CD4-positive, alpha-beta T cell treated with Interleukin-2 at 100 ng/mL for 4 hours (primary cell): ENCODE measurements at places on chromosomes 2 and 18.

GRCh38 chr18:58095655-58096054 lies 51.6 kb downstream of the NEDD4L start:
- no peak for DNase-seq

DNA sequence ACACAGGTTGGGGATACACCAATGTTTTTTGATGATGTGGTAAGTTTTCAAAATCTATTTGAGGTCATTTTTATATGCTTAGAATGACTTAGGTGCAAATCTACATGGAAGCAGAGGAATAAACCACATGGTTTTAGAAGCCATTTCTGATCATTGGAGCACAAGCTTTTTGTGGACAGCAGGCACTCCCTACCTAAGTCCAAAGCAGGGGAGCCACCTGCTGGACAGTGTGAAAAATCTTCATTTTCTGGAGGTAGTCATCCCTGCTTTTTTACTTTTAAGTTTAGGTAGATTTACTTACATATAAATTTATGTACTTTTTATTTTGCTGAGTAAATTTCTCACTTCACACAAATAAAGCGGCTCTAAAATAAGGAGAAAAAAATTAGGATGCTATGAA lies 323.2 kb downstream of the PLCL1 start:
- DNase-seq: peak; percentile 51

GRCh38 chr2:3461801-3462492 lies 57.4 kb downstream of the ADI1 start:
- peak; percentile 68 for DNase-seq

- no peak for DNase-seq
These were observed 248.7 kb upstream of the TNP1 start for GRCh38 chr2:217108575-217109027.

DNA sequence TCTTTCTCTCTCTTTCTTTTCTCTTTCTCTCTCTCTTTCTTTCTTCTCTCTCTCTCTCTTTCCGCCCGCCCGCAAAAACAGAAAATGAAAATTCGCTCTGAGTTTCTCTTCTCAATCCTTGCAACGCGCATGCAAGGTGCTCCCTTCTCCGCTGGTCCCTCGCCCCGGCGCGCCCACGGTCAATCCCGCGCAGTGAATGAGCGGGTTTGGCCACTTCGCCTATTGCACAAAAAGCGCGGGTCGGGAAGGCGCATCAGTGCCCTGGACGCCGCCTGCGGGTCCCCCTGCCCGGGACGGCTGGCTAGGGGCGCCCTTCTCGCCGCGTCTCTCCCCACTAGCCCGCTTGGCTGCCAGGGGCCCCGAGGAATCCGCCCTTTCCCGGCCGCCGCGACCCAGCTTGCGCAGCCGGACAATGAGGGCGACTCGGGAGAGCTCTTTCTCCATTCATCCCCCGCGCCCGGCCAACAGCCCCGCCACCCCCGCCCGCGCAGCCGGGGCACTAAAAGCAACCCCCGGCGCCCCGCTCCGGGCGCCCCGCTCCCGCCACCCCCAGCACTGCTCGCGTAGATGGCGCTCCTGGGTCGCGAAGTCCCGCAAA lies 706 bp downstream of the LAMA1 start:
- no peak for DNase-seq
